ENCODE measurements at places on chromosomes 12 and 14.
A peak's percentile ranks its signal among the peaks of the same experiment; 100 is the strongest.

DNA sequence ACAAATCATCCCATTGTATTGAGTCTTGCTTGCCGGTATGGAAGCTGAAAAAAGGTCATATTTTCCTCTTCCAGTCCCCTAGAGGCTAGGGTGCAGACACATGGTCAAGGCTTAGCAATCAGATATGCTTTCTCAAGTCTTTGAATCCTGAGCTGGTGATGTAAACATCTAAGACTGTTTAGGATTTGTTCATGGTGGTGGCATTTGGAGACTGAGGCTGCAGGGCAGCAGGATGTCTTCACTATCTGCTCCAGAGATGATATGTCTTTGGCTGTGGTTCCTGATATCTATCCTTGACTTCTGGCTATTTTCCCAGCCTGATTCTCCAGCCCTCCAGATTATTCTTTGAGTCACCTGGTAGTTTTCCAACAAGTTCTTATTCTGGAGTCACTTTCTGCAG lies 50.5 kb upstream of the DACT1 start:
- DNase-seq = no peak

GRCh38 chr12:26282339-26282940 lies 87.1 kb downstream of the SSPN start:
- DNase-seq = no peak

- no peak for DNase-seq
These were observed 10.5 kb downstream of the ZBTB1 start for GRCh38 chr14:64515053-64515452.

DNA sequence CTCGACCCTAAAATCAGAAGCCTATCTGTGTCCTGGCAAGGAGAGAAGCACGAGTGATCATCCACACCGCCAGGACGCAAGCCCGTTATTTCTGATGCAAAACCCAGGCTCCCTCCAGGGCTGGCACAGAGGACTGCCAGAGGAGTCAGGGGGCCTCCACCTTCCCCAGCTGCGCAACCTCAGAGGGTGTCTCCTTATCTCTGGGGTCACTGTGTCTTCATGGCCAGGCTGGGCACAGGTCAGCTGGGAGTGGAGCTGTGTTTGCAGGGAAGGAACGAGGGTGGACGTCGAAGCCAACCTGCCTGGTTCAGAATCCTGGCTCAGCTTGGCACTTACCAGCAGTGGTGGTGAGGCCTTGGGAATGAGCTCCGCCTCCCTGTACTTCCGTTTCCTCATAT lies 12.0 kb upstream of the SERPINA3 start:
- no peak for DNase-seq

- DNase-seq = no peak
These were observed 5.7 kb upstream of the IGFBP6 start for GRCh38 chr12:53091756-53092155.

GRCh38 chr14:21997300-21997699 lies 323.7 kb upstream of the OR4E1 start:
- peak; percentile 52 for DNase-seq

- DNase-seq = no peak
These were observed 91.2 kb downstream of the GXYLT1 start for GRCh38 chr12:42053456-42053855.

DNA sequence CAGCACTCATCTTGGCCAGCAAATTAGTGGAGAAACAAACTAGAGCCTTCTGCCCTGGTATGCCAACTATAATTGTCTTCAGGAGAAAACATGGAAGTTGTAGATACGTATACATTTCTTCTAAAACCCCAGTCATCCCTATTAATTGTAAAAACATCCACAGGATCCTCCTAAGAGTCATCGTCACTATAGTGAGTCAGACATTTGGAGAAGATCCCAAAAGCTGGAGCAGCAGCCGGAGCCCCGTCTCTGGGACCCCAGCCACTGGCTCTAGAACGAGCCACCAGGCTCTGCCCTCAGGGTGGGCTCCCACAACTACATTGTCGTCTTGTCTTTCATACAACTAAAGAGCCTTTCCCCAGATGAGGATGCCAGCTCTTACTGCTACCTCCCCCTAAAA lies 15.5 kb downstream of the PRKAB1 start:
- DNase-seq = no peak

DNA sequence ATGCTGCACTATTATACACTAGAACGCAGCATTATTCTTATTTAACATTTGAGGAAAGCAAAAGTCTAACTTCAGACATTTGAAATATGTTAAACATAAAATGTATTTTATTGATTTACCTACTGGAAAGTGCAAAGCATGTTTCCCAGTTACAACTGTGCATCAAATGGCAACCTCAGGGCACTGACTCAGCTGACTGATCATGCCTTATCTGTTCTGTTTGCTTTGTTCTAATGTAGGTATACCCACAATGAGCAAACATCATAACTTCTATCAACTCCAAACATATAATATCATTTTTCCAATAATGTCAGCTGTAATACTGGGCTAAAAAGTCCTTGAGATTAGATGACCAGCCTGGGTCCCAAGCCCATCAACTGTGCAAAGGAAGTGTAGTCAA lies 431.0 kb downstream of the FOXG1 start:
- no peak for DNase-seq

GRCh38 chr12:90038289-90038688 lies 329.7 kb upstream of the ATP2B1 start:
- DNase-seq = no peak

- DNase-seq = no peak
These were observed 34.6 kb downstream of the MTHFD1 start for GRCh38 chr14:64422756-64423155.

DNA sequence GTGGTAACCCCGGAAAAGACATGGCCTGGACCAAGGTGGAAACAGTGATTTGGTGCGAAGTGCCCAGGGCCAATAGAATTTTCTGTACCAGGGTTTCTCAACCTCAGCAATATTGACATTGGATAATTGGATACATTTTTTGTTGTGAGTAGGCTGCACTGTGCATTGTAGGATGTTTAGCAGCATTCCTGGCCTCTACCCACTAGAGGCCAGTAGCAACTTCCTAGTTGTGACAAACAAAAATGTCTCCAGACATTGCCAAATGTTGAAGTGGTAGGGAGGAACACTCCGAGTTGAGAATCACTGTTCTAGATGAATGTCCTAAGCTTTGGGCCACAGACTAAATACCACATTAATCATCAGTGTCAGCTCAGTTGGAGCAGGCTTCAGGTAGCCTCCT lies 6.2 kb upstream of the CGRRF1 start:
- DNase-seq = no peak

DNA sequence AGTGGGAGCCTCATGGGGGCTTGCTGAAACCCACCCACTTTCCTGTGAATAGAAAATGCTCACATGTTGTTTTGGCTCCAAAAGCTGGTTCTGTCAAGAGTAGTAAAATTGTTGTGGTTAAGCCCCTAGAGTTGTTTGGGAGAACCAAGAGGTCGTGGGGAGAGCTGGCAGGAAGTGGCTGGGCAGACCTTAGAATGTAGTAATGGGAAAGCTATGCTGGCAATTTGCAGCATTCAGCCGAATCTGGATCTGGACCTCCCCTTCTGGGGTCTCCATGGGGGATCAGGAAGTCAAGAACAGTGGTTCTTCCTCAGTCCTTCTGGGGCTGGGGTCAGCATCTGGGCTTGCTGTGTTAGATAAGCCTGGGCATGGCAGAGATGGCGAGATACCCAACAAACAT lies 150.6 kb upstream of the TBX3 start:
- no peak for DNase-seq

DNA sequence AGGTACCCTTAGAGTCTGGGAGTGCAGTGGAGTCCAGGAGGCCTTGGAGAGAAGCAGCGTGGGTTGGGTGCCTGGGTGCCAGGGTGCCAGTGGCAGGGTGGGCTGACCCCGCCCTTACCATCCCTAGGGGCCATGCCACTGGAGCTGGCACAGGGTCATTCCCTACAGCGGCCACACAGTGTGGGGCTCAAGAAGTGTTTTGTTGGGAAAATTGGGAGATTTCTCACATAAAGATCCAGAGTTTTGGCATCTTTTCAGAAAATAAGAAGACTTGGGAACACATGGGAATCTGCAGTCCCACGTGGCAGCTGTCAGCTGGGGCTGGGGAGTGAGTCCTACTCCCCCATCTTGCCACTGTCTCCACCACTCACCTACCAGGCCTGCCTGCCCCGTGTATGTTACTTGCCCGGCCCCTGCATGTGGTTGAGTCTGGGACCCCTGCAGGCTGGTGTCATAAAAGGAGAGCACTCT lies 4.2 kb downstream of the VASH1 start:
- DNase-seq = no peak

DNA sequence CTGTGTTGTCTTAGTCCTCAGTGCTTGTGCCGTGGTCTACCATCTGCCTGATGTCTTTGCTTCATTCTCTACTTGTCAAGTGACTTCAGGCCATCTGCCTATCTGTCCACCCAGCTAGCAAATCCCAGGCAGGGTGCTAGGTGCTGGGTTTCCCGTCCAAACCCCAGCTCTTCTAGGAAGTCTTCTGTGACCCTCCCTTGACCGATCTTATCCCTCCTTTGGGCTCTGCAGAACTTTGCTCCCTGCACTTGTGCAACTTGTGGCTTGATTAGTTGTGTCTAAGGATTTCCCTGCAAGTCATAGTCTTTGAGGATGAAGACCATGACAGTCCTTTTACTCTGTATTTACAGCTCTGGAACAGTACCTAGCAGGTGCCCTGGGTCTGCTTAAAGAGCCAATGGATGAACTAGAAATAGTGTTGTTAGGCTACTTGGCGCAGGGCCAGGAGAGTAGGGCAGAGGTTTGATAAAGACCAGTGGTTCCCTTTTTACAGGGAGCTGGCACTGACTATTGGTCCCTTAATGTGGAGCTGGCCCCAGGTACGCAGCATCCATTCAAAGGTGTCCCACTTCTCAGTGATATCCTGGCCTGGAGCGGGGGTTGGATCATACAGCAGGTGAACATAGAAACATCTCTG lies 60.1 kb downstream of the ADCK1 start:
- no peak for DNase-seq

- no peak for DNase-seq
These were observed 1.3 kb downstream of the BCL2L2 start for GRCh38 chr14:23307687-23308644.

GRCh38 chr12:12716793-12717585 lies at the start of gene CDKN1B:
Gene CDKN1B, plus strand, starts transcription at chr12:12717368. Its CDS starts 472 bp downstream, at chr12:12717840.
- DNase-seq = peak; percentile 89

DNA sequence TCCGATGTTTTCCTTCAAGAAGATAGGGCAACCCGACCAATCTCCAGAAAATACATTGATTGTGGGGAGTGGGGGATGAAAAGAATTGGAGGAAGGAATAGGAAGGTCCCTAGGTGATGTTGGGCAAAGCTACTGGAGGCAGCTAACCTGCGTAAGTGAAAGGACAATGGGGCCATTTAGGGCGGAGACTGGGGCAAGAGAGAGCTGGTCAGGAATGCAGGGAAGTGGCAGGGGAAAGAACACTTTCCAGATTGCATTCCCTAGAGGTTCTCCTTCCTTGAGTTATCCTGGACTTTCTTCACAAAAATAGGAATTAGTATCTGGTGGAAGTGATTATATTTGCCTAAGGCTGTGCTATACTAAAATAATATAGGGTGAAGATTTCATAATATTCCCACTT lies 151.8 kb upstream of the HMGA2 start:
- no peak for DNase-seq

DNA sequence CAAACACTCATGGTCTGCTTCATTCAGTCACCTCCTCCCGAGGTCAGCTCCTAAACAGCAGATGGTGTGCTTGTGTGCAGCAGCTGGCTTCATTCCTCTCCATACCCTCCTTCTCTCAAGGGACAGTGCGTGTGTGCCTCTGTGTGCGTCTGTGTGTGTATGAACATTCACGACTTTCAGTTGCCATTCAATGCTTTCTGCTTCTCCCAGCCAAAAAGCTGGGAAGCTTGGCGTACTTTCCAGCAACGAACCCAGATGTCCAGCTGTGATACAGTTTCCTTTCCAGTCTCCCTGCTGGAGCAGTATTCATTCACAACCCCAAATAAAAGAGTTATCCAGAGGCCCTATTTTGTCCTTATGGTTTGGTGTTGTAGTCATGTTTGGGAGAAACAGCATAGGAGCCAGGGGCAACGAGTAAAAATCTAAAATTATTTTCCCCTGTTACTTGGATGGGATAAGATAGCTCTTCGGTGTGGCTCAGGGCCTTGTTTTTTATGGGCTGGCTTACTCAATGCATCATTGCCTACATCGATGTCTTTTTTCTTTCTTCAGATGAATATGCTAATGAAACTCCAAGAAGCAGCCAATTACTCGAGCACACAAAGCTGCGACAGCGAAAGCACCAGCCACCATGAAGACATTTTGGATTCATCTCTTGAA lies 379.3 kb downstream of the NAV3 start:
- DNase-seq = no peak

GRCh38 chr14:94545131-94545841 lies 16.0 kb upstream of the SERPINA4 start:
- no peak for DNase-seq

- DNase-seq = no peak
These were observed 426.2 kb downstream of the ZFP36L1 start for GRCh38 chr14:68366656-68367055.

GRCh38 chr12:1655225-1655788 lies 26.3 kb downstream of the WNT5B start:
- no peak for DNase-seq

DNA sequence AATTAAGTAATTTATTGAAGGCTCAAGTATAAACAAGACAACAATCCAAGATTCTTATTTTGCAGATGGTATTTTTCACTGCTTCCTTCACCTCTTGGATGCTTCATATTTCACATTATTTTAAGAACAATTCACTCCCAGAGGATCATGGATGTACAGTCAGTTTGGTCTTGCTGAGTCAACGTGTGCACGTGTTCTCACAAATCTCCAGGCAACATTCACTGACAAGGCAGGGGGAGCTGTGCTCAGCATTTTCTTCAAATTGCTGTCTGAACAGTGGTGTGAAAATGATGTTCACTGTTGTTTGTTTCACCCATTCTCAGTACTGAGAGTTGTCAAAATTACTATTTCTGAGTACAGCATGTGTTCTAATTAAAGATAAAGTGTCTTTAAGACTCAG lies 118.3 kb upstream of the SLC38A4 start:
- DNase-seq = no peak

- no peak for DNase-seq
These were observed 112.5 kb downstream of the RALGAPA1 start for GRCh38 chr14:35696575-35696974.

- no peak for DNase-seq
These were observed 15.5 kb upstream of the RAP1B start for GRCh38 chr12:68595241-68595640.

- DNase-seq = no peak
These were observed 10.8 kb upstream of the BIN2 start for GRCh38 chr12:51334764-51335163.

- DNase-seq = no peak
These were observed 860.6 kb upstream of the MGAT4C start for GRCh38 chr12:87116780-87117179.

DNA sequence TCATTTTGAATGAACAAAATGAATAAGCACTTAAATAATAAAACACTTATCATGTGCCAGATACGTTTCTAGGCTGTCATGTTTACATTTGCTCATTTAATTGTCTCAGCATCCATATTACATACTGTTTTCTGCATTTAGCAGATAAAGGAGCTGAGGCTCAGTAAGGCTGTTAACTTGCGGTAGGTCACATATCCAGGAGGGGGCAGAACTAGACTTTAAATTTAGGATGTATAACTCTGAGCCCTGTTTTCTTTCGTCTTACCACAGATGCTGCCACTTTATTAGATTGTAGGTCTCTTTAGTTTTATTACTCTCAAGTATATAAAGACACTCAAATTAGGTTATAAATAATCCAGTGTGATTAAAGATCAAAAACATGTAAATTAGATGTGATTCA lies 17.7 kb downstream of the IRAK4 start:
- peak; percentile 34 for DNase-seq

Measured in CD4-positive, alpha-beta T cell treated with Interleukin-6 for 4 hours (primary cell).